ENCODE measurements at places on chromosomes 13 and 19.

DNA sequence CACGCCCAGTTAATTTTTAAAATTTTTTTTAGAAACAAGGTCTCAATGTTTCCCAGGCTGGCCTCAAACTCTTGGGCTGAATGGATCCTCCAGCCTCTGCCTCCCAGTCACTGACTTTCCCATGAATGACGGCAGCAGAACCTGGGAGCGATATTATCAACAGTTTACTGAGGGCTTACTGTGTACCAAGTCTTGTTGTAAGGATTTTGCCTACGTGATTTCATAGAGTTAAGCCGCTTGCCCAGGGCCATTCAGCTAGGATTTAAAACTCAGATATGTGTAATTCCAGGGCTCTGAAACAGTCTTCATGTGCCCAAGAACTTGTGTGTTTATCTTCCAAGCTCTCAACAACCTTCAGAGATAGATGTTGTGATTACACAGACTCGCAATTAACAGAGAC is 6.0 kb upstream of the KXD1 start:
- no peak for DNase-seq

DNA sequence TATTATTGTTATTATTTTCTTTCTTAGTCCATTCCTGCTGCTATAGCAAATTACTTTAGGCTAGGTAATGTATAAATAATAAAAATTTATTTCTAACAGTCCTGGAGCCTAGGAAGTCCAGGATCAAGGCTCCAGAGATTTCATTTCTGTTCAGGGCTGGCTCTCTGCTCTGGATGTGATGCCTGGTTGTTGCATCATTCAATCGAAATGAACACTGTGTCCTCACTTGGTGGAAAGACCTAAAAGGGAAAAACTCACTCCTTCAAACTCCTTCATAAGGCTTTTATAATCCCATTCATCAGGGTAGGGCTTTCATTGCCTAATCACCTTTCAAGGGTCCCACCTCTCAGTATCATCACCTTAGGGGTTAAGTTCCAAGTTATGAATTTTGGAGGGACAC is 395.0 kb downstream of the EFNB2 start:
- DNase-seq: no peak

- DNase-seq: no peak
Measured at GRCh38 chr19:39967561-39967960, 3.4 kb upstream of the PSMC4 start.

DNA sequence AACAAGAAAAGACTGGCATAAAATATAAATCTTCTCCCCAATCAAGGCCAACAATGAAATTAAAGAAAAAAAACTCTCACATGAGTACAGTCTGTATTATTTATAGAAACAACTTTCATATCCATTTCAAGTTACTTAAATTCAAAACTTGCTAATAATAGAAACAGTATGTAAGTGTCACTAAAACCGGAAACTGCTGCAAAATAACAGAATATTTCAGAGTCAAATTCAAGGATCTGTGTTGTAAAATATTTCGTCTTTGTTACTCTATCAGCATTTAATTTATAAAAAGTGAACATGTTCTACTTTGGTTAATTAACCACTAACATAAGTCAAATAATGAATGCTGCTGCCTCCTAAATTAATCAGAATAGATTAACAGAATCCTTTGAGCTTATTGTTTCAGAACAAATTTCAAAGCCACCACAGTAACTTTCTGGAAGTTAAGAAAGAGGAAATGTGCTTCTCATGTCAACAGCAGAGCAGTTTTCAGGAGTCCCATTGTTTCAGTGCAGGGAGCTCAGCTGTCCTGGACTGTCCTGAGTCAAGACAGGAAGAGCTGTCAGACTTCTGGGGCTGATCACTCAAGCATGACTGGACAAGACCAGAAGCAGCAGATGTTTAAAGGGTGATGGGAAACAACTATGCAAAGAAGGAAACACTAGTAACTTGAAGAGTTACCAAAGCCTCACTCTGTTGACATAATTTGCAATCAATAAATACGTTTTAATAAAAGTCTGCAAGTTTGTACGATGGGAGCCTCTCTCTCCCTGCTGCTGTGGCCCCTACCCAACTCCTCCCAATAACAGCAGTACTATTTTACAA is 76.9 kb downstream of the FOXO1 start:
- DNase-seq: no peak

- no peak for DNase-seq
Measured at GRCh38 chr13:113374511-113375175, 10.7 kb upstream of the GRTP1 start.

DNA sequence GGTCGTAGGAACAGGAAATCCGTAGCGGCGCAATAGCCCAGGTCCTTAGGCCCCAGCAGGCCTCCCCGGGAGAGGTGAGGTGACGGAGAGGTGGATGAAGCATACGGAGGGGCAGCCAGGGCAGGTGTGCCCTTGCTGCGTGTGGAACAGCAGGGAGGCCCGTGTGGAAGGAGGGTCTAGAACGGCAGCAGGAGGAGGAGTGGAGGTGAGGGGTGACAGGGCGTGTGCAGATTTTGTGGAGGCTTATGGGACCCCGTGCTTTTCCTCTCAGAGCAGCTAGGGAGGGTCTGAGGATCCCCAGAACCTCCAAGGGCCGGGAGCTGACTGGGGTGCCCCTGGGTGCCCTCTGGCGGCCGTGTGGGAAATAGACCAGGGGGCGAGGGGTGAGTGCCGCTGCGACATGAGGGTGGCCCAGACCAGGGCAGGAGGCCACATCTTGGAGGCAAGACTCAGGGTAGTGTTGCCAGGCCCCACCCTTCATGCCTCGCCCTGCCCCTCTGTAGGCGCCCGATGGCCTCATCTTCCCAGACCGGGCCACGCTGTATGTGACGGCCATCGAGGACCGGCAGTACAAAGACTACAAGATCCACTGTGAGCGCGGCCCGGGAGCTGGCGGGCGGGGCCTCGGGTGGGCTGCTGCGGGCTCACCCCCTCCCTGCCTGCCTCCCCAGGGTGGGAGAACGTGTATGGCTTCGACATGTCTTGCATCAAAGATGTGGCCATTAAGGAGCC is 5.0 kb upstream of the ADM5 start:
- DNase-seq: peak; percentile 62

DNA sequence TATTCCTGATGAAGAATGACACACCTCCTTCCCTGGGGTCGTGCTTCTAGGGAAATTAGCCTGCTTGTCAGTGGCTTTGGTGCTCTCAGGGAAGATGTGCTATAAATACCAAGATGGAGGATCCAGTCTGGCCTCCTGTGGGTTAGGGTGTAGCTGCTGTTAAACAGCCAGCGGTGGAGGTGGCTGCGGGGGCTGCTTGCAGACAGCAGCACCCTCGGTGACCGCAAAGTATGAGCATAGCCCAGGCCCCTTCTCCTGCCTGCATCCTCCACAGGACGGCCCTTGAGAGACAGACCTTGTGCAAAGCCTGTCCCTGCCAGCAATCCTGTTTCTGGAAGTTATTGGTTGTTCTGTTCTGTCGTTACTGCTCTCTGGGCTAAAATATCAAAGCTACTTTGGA is 11.4 kb downstream of the VSTM2B start:
- DNase-seq: no peak
